IPS DF 6.9 (cell line): ENCODE measurements at places on chromosomes 7 and 10.

DNA sequence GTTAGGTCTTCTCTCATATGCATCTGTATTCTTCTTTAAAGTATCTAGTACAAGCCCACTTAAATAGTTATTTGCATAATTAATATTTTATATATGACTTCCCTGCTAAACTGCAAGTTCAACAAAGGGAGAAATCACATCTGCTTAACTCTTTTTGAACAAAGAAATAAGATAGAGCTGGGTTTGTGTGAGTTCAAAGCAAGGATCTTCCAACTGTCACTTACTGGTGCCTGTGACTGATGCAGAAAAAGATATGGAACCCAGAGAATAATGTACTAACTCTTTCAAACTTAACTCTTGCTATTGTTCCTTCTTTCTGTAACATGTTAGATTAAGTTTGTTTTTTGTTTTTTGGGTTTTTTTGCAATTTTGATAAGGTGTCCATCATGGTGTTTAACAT is 71.3 kb upstream of the SP4 start:
- no peak for DNase-seq

- peak; percentile 48 for DNase-seq
These were observed 29.1 kb upstream of the NRBF2 start for GRCh38 chr10:63103971-63104409.

DNA sequence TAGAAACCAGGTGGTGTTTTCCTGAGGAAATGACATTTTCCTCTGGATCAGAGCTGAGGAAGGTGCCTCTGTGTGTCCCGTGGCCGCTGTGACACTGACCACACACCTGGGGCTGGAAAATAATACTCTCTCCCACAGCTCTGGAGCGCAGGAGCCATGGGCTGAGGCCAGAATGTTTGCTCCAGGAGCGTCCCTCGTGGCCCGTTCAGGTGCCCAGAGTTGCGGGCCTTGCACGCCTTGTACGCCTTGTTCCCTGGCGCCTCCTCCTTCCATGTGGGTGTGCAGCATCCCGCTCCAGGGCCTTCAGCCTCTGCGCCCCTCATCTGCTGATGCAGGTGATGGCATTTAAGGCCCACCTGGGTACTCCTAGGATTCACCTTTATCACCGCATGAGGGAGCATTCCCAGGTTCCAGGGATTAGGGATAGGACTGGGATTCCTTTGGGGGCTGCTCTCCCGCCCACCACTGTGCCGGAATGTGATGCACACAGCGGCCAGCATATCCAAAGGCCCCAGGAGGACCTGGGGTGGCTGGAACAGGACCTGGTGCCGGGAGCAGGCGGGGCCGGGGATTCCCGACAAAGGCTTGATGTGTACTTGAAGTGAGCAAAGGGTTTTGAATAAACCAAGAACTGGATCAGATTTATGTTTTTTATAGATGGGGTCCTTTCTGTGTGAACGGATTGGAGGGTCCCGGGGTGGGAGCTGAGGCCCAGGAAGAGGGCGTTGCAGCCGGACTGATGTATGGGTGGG is 44.0 kb downstream of the PITRM1 start:
- DNase-seq, result no peak

GRCh38 chr7:8343556-8343955 is 81.6 kb upstream of the ICA1 start:
- no peak for DNase-seq

- DNase-seq, result no peak
These were observed 205.7 kb downstream of the SLC25A13 start for GRCh38 chr7:96116173-96116572.

DNA sequence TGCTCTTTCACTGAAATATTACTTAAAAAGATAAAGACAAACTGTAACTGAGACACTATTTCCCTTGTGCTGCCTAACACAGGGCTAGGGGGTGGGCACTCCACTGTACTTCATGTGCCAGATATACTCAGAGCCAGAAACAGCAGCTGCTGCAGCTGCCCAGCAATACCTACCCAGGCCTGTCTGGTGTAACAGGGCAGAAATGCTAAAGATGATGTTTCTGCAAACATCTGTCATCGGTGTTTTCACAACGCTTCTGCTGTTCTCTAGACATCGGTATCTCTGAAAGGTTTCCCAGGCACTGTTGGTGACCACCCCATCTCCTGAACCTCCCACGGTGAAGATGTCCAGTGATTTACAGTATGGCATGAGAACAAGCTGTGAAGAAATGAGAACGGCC is 42.7 kb downstream of the LAMB1 start:
- DNase-seq, result no peak

GRCh38 chr10:50291261-50291850 is 40.0 kb upstream of the ASAH2 start:
- no peak for DNase-seq

GRCh38 chr7:2876031-2876731 is 32.1 kb upstream of the GNA12 start:
- DNase-seq, result no peak
